Urinary bladder (tissue), 4 donors: ENCODE measurements at places on chromosomes 13 and 19. TPM values are rescaled to one million over a fixed set of nuclear protein-coding genes. Genes with fewer than 3 reads are reported as not detected.

The CPAMD8 gene
- 11.3 TPM for total RNA-seq

The KIR3DL2 gene
- not detected for total RNA-seq

The PCP2 gene
- not detected for total RNA-seq

The PARP4 gene
- total RNA-seq = 48.6 TPM

The CNMD gene
- 0.42 TPM for total RNA-seq

The CFD gene
- 84.4 TPM for total RNA-seq

The ZNF615 gene
- 28.3 TPM for total RNA-seq

The C1QTNF9B gene
- 0.58 TPM for total RNA-seq
